ENCODE measurements at places on chromosomes 6 and 20.

GRCh38 chr6:161429921-161430490 is 156.1 kb upstream of the AGPAT4 start:
- no peak for DNase-seq

GRCh38 chr6:100057941-100058340 is 63.9 kb upstream of the MCHR2 start:
- DNase-seq = no peak

- DNase-seq = no peak
Measured at GRCh38 chr6:112269114-112269513, 14.7 kb upstream of the LAMA4 start.

GRCh38 chr6:107690643-107691061 is 133.5 kb downstream of the SCML4 start:
- DNase-seq = no peak

- DNase-seq = peak; percentile 64
Measured at GRCh38 chr6:36593569-36594028, 563 bp upstream of the SRSF3 start.

- no peak for DNase-seq
Measured at GRCh38 chr6:21201187-21201586, 392.4 kb upstream of the SOX4 start.

DNA sequence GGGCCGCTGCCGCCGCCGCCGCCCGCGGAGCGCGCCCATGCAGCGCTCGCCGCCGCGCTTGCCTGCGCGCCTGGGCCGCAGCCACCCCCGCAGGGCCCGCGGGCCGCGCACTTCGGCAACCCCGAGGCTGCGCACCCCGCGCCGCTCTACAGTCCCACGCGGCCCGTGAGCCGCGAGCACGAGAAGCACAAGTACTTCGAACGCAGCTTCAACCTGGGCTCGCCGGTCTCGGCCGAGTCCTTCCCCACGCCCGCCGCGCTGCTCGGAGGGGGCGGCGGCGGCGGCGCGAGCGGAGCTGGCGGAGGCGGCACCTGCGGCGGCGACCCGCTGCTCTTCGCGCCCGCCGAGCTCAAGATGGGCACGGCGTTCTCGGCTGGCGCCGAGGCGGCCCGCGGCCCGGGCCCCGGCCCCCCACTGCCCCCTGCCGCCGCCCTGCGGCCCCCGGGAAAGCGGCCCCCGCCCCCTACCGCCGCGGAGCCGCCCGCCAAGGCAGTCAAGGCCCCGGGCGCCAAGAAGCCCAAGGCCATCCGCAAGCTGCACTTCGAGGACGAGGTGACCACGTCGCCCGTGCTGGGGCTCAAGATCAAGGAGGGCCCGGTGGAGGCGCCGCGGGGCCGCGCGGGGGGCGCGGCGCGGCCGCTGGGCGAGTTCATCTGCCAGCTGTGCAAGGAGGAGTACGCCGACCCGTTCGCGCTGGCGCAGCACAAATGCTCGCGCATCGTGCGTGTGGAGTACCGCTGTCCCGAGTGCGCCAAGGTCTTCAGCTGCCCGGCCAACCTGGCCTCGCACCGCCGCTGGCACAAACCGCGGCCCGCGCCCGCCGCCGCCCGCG is 730 bp downstream of the INSM1 start:
- no peak for DNase-seq

DNA sequence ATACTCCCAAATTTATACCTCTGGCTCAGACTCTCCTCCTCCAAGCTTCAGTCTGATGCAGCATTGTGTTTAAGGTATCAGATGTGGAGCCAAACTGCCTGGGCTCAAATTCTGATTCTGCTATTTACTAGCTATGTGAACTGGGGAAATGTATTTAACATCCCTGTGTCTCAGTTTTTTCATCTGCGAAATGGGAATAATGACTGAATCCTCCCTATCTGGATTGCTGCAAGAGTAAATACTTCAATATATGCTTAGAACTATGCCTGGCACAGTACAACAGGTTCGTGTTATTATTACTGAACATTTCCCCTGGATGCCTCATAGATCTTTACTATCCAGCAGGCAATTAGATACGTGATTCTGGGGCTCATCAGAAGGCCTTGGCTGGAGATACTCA is 5.5 kb downstream of the LRRN4 start:
- no peak for DNase-seq

GRCh38 chr6:34000281-34000680 is 145.6 kb downstream of the GRM4 start:
- no peak for DNase-seq

GRCh38 chr20:9367328-9367727 is 147.1 kb upstream of the LAMP5 start:
- DNase-seq = no peak

DNA sequence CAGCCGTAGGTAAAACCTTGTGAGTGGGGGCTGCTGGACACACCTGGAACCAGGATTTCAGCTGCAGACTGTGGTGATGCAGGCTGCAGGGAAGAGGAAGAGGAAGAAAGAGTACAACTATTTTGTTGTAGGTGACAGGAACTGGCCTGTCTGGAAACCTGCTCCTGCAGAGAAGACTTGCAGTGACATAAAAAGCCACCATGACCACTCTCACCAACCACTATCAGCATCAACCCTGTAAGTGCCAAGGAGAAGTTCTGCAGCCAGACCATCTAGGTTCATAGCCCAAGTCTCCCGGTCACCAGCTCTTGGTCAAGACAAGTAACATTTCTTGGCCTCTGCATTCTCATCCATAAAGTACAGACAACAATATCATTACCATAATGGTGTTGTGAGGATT is 91.2 kb downstream of the PREX1 start:
- no peak for DNase-seq

DNA sequence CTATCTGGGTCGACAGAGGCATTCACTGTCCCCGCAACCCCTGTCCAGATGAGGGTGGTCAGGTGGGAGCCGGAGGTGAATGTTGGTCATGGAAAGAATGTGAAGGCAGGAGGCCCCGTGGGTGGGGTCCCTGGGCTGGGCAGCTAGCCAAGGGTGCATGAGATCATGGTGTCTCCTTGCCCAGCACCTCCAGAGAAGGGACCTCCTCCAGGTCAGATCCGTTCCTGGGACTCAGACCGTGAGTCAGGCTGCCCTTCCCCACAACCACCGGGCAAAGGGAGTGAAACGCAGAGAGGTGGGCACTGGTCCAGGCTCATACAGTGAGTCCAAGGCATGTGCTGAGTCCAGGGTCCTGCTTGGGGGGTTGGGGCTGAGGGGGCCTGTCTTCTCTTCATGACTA is 3.5 kb downstream of the FOXS1 start:
- DNase-seq = no peak

DNA sequence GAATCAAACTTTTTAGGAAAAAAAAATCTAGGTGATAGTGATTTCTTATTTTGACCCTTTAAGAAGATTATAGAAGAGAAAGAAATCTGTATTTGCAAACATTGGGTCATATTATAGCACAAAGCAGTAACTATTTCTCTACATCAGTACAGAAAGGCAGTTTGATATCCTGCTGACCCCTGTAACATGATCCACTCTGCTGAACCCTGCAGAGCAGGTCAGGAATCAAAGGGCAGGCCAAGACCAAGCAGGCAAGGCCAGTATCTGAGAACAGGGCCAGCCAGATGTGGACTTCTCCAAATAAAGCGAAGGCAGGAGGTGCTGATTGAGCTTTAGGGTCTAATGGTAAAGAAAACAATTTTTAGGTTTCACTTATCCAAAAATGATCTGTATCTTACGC is 239.4 kb downstream of the PTPRK start:
- no peak for DNase-seq

GRCh38 chr20:45341939-45342854 is 6.0 kb downstream of the SDC4 start:
- no peak for DNase-seq

- no peak for DNase-seq
Measured at GRCh38 chr20:60040471-60041162, 82.4 kb downstream of the CDH26 start.

GRCh38 chr6:159654483-159655098 is 38.5 kb downstream of the SOD2 start:
- DNase-seq = peak; percentile 64

DNA sequence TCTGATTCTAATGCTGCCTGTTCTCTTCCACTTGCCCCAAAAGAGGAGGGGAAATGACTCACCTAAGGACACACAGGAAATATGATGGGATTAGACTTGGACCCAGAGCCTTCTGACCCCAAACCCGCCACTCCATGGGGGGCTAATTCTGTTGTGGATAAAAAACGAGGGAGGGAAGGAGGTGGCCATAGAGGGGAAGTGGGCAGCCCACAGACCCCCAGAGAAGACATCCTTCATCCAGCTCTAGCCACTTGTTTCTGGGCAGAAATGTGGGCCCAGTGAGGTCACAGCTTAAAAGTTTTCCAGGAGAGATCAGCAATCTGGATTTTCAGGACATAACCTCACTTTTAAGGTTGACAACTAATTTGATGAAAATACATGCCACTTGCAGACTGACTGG is 202.1 kb downstream of the ANKRD60 start:
- DNase-seq = no peak

DNA sequence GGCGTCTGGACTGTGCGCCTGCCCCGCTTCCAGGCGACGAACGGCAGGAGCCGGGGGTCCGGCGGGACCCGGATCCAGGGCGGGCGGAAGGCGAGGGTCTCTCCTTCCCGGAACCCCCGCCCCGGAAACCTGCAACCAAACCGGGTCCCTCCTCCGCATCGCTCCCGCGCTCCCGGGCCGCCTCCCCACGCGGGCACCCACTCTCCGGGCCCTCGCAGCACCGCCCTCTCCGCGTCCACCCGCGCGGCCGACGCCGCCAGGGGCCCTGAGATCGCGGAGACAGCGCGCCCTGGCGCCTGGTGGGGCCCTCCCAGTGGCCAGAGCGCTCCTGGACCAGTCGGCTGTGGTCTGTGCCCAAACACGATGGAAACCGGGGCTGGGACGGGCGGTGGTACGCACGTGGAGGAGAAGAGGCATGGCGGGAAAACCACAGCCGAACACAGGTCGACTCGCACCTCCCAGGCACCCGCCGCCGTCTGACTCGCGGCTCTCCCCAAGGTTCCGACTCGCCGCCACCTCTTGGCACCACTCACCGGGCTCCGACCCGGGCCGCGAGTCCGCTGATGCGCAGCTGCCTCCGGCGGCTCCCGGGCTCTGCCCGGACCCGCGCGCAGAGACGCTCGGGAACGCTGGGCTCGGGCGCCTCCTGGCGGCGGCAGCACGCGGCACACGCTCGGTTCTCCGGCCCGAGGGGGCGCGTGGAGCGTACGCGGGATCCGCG is 7.9 kb downstream of the NKX2-2 start:
- peak; percentile 69 for DNase-seq

- DNase-seq = no peak
Measured at GRCh38 chr20:1811621-1812498, 83.3 kb upstream of the SIRPA start.

DNA sequence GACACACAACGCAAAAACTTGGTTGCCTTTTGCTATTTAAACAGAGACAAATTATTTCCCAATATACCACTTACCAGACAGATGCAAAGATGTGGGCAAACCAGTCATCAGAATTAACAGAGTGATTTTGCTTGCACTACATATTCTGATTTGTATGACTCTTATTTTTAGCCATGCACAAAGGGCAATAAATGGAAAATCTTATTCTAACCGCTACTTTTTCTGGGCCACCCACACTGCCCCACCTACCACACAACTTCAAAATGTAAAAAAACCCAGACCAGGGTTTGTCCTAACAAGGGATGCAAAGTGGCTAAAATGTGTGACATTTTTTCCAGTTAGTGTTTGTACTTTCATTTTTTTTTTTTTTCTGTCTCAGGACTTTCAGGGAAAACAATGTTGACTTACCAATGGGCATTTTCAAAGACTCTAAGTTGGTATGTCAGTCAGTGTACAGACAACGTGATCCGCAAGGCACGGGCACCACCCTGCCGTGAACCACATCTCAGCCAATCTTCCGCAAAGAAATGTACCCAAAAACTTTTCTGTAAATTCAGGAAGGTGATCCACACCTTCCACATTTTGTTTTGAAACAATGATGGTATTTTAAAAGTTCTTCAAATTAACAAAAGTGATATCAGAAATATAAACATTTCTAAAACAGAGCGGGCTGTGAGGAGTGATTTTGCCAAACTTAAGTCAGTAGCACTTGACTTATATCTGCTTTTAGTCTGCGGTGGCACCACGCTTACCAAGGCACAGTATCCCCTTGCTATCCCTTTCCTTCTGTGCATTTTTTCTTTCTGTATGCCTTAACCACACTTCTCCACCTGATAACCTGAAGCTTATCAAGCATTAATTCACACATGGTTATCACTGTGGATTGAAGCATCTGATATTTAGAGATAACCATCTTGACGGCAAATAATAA is 185.6 kb downstream of the GJA10 start:
- DNase-seq = peak; percentile 14

- DNase-seq = no peak
Measured at GRCh38 chr20:23013429-23013828, 21.7 kb upstream of the SSTR4 start.

- DNase-seq = no peak
Measured at GRCh38 chr6:143227675-143228074, 167.0 kb downstream of the AIG1 start.

GRCh38 chr6:19824058-19824807 is 12.9 kb upstream of the ID4 start:
- no peak for DNase-seq

GRCh38 chr6:41498968-41499599 is 47.1 kb upstream of the FOXP4 start:
- no peak for DNase-seq

GRCh38 chr6:113187661-113188060 is 669.5 kb upstream of the MARCKS start:
- DNase-seq = no peak

DNA sequence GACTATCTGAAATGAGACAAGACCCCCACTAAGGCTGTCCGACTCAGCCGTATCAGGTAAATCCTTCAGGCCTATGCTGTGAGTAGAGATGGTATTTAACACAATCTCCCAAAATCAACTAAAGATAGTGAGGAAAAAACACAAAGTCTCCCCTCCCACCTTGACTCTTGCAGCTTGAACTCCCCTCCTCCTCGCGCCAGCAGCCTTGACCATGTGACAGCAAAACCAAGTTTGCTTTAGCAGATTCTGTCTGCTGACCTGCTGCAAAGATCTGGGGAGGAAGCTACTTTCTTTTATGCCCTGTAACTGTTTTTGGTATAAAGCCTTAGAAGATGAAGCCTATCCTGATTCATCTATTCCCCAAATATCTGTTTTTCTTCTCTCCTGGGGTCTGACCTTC is 509.5 kb downstream of the CDH26 start:
- DNase-seq = no peak

DNA sequence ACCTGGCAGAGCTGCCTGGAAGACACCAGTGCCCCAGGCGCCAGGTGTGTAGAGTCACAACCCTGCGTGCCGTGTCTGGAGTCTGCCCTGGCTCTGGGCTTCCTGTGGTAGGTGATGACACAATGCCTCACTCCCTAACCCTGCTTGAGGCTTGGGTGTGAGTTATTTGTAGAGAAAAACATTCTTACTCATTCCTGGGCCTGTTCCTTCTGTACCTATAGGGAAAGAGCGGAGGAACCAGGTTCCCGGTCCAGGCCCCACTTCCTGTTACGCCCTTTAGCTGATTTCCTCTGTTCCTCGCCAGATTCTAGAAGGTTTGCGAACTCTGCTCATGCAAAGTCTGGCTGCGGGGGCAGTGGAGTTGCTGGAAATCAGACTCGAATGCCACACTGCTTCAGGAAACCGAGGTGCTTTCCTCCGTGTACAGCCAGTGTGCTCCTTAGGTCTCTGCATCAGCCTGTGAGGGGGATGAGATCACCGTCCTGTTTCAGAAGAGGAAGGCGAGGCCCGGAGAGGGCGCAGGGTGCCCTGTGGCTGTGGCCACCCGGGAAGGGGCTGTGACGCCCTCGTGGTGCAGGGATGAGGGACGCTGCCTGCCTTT is 67.1 kb upstream of the DUSP22 start:
- peak; percentile 47 for DNase-seq

Measured in CD4-positive, alpha-beta T cell treated with Interleukin-12 subunit alpha and Interleukin-12 subunit beta, for 1 hour (primary cell).